Fibroblast of skin of right quadriceps (primary cell): ENCODE measurements at places on chromosomes 13 and 19.

- no peak for DNase-seq
These were observed 1.3 kb upstream of the PPAN start for GRCh38 chr19:10104665-10105508.

DNA sequence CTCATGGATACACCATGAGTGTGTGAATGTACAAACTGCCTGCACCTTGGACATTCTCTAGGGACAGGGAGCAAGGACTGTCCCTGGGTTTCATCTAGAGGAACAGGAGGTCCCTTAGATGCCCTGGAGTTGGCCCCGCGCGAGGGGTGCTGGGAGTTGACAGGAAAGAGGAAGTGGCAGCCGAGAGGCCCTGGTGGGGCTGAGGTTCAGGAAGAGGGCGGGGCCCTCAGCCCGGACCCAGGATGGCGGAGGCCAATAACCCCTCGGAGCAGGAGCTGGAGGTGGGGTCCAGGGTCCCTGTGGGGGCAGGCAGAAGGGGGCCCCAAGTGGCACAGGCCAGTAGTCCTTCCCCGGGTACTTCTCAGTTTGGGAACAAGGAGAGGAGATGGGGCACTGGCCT, 6.9 kb downstream of the PKN1 start:
- DNase-seq = no peak

DNA sequence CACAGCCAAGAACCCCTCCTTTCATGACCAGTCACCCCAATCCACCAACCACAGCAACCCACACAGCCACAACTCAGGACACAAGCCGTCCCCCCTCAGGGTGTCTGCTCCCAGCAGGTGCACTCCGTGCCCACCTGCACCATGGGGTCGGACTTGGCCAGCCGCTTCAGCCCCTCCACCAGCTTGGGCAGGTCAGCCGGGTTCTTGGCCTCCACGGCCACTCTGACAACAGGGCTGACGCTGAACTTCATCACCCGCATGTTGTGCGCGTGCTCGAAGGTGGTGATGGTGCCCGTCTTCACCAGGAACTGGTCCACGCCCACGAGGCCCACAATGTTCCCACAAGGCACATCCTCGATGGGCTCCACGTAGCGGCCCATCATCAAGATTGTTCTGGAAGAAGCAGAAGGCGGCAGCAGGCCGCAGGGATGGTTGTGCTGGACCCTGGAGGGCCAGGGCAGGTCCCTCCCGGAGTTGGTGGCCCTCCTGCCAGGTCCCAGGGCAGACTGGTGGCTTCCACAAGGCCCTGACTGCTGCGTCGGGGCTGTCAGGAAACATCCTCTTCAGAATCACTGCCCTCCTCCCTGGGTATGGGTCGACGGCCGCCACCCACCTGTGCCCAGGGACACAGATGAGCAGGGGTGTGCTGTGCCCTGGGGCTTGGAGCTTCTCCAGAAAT, 5.5 kb downstream of the EEF2 start:
- DNase-seq = no peak

GRCh38 chr13:37273836-37274235, 168.4 kb upstream of the CSNK1A1L start:
- no peak for DNase-seq

DNA sequence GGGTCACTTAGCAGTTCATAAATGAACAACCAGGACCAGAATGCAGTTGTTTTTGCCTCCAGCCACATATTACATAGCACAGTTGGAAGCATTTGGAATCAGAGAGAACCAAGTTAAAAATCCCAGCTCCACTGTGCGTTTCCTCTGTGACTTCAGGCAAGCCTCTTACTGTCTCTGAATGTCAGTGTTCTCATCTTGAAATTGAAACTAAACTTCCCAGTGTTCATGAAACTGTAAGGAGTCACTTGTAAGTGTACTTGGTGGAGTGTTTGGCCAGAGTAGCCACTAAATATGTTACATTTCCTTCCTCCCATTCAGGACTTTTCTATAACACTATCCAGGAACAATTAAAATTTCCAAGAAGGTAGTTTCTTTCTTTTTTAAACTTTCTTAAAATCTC, 276.8 kb downstream of the KCNRG start:
- DNase-seq = no peak

GRCh38 chr13:98889419-98890085, 88.3 kb downstream of the DOCK9 start:
- no peak for DNase-seq

GRCh38 chr13:38758277-38758676, 71.4 kb downstream of the FREM2 start:
- no peak for DNase-seq

- no peak for DNase-seq
These were observed 11.9 kb upstream of the ZNF675 start for GRCh38 chr19:23698711-23699520.

GRCh38 chr19:3785938-3786824, at the start of gene MATK:
TSS of gene MATK (minus strand) at chr19:3786381. CDS start at chr19:3785135, 1,246 bp downstream.
- no peak for DNase-seq

- no peak for DNase-seq
These were observed 40.5 kb upstream of the RCBTB2 start for GRCh38 chr13:48573213-48574007.

GRCh38 chr19:861756-862580, 2.5 kb downstream of the CFD start:
- no peak for DNase-seq

GRCh38 chr19:28727480-28728159, 485.3 kb downstream of the UQCRFS1 start:
- peak; percentile 7 for DNase-seq

GRCh38 chr13:19020988-19021387, 160.6 kb downstream of the TUBA3C start:
- no peak for DNase-seq

- peak; percentile 95 for DNase-seq
These were observed at the start of gene RBM26 for GRCh38 chr13:79405831-79406596. TSS of gene RBM26 (minus strand) at chr13:79406255. CDS start at chr13:79405774, 481 bp downstream.

DNA sequence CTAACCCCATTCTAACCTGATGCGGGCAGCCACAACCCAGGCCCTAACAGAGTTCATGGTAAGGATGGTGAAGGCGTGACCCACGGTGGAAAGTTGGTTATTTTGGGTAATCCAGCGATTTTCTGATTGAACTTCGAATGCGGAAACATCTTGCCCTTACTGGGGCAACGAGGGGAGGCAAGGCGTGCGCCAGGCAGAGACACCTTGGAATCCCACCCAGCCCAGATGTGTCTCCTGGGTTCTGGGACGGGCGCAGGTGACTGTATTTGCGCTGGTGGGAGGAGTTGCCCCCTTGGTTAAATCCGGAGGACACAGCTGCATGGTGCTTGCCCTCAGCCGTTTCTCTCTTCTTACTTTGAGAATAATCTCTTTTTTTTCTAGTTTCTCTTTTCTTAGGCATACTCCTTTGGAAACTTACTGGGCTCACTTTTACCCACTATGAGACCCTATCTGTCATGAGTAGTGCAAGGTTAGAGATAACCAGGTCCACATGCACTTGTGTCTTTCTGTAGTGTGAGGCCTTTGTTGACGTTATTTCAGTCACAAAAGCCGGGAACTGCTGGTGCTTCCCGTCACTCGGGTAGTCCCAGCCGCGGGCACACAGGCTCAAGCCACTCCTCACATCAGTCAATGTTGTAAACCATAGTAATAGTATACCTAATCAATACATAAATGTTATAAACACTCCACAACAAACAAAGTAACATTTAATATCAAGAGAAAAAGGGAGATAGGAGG, 81.5 kb downstream of the ATP11A start:
- DNase-seq = no peak

DNA sequence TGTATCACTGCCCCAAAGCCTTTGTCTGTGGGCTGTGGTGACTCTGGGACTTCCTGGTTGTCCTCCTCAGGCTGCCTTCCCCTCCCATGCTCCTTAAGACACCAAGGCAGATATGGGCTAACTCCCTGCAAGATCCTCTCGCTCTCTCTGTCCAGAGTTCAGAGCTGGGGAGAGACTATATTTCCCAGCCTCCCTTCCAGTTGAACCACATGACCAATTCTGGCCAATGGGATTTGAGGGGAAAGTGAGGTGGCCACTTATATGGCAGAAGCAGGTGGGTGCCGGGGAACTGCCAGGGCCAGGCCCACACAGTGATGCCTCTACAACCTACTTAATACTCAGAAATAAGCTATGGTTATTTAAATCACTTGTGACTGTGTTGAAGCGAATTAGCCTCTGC, 16.2 kb upstream of the ANGPTL8 start:
- no peak for DNase-seq

DNA sequence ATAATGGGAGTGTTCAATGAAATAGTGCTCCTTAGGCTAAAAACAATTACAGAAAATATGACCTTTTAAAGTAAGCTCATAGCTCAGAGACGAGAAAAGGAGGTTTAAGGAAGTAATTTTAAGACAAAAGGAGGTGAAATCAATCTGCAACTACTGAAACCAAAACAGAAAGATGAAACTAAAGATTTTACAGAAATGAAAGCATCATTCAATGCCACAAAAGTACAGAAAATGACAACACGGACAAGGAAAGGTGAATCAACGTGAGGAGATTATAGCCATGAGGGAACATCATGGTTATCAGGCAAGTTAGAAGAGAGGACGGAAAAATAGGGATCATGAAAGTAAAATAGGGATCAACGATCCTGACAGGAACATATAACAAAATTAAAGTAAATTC, 745.2 kb downstream of the PCDH17 start:
- no peak for DNase-seq

- no peak for DNase-seq
These were observed 54.7 kb downstream of the NFIC start for GRCh38 chr19:3420909-3421619.

DNA sequence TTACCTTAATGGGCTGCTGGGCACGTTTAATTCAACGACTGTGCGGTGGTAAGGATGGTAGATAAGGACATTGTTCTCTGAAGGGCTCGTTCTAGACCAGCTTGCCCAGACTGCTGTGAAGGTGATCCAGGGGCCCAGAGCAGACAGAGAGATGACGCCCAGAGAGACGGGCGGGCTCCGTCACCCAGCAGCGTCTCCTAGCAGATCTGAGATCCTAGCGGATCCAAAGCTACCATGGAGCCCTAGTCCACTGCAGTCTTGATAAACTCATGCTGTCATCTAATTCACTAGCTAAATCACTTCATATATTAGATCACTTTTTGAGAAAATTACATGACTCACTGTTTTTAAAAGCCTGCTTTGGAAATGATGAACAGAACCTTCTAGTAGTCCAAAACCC, 21.5 kb downstream of the COL4A2 start:
- no peak for DNase-seq

GRCh38 chr13:23898101-23898500, 799 bp upstream of the C1QTNF9B start:
- DNase-seq = peak; percentile 76

DNA sequence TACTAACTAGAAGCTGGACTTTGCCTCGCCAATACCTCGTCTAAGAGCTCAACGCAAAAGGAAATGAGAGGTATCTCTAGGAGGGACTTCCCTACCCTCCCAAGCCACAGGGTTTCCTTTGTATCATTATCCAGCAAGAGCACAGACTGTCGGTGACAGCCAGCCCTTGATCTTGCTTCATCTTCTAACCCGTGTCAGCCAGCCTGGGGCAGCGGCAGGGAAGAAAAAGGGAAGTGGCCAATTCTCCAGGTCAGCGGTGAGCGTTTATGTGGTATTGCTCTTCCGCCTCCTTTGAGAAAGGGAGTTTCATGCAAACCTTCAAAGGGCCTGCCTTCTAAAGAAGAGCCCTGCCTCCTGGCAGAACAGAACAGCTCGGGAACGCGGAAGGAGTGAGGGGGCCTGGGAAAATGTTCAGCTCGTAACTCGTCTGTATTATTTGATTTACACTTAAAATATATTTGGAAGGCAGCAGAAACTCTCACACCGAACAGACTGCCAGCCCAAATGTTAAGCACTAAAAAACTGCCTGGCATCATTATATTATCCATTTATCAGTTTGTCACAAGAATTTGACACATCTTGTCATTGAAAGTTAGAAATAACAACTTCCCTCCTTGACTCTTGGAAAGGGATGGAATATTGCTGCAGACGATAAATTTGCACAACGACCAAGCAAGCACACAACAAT, 41.8 kb downstream of the EFNB2 start:
- DNase-seq = no peak

DNA sequence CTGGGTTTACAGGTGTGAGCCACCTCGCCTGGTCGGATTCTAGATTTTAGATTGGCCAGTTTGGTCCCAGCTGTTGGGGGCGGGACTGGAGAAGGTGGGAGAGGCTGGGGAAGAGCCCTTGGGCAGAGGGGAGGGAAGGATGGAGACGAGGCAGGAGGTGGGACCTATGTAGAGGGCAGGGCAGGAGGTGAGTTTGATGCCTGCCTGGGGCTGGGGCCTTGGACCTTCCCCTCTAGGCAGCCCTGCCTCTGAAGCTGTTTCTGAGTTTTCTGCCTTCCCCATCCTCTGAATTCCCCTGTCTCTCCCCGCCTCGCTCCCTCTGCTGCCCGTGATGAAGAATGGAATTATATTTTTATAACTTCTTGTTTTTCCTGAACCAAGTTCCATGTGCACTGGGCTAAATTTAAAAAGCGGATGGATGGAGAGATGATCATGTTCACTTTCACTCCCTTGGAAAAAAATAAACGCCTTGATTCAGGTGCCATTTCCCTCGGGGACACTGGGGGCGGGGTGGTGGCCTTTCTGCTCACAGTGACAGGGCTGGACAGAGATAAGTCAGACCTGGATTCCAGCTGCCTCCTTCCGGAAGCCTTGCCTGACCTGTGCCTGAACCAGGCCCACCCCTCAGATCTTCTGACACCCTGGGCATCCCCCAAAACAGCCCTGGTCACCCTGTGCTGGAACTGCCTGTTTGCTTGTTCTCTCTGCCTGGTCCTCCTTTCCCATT, 16.5 kb upstream of the TNFAIP8L1 start:
- no peak for DNase-seq

GRCh38 chr13:103957939-103958338, 891.7 kb upstream of the SLC10A2 start:
- no peak for DNase-seq

GRCh38 chr19:56573914-56574313, 6.6 kb downstream of the ZNF470 start:
- DNase-seq = no peak

- no peak for DNase-seq
These were observed 59.5 kb downstream of the TNFRSF19 start for GRCh38 chr13:23629566-23630272.

- no peak for DNase-seq
These were observed 483.3 kb downstream of the ZNF536 start for GRCh38 chr19:30855442-30855841.

GRCh38 chr13:32297206-32297605, 18.0 kb downstream of the ZAR1L start:
- DNase-seq = peak; percentile 2

DNA sequence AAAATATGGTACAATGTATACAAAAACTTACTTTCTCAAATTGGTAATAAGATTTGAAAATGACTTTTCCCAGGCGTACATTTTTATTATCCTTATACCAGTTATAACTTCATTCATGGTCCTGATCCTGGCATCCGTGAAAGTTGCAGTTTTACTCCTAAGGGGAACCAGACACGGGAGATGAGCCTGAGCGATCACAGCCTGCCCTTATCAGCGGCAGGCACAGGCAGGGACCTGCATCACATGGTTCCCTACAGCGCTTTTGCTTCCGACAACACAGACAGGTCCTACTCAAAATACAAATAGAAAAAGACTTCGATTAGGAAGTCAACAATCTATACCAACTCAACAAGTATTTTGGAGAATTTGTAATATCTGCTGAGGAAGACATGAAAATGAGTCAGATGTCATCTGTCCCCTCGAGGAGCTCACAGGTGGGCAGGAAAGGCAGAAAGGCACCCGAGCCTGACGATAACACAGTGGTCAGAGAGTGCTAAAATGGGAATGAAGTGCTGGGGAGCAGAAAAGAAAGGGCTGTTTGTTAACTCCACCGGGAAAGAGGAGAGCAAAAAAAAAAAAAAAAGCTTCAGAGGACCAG, 93.4 kb downstream of the ABCC4 start:
- DNase-seq = no peak
